ENCODE measurements at places on chromosomes 3 and 15. TPM values are rescaled to one million over a fixed set of nuclear protein-coding genes. Genes with fewer than 3 reads are reported as not detected.

DNA sequence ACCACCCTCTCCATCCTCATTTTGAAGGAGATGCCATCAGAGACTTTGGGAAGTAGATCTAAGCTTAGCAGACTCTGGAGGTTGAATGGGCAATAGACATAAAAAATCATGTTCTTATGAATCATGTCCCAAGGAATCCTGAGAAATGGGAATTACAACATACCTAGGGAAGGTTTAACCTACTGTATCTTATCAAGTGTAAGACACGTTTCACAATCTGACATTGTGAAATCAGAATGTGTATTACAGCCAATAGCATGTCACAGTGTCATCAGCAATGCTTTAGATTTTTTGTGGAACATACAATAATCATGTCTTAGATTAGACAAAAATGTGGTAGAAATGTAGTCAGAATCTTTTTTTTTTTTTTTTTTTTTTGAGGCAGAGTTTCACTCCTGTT, 332.4 kb upstream of the TLE3 start:
- H3K4me3 ChIP-seq, result no peak overlapping the region
- H3K27me3 ChIP-seq, result peaks cover 40% of the 10 kb centered on the region
- peak; percentile 12 for DNase-seq
- no peaks in the 10 kb centered on the region for H3K36me3 ChIP-seq
- peaks cover 7% of the 10 kb centered on the region for H3K4me1 ChIP-seq
- no peak overlapping the region for H3K27ac ChIP-seq

FSTL1 gene
- total RNA-seq, result 1,855 TPM

GRCh38 chr3:169953462-169954141, 13.0 kb upstream of the SEC62 start:
- peak; percentile 61 for DNase-seq
- H3K36me3 ChIP-seq, result 0 out of 2 replicates have a peak, but pooled peaks cover 5% of the 10 kb centered on the region

- H3K4me3 ChIP-seq, result no peak overlapping the region
- H3K27ac ChIP-seq, result no peak overlapping the region
- DNase-seq, result no peak
- H3K36me3 ChIP-seq, result 0 out of 2 replicates have a peak, but pooled peaks cover 5% of the 10 kb centered on the region
These were observed 15.3 kb upstream of the STRIT1 start for GRCh38 chr3:155308831-155309230.

GRCh38 chr3:36937492-36937891, 7.4 kb downstream of the TRANK1 start:
- H3K36me3 ChIP-seq, result no peaks in the 10 kb centered on the region
- H3K4me3 ChIP-seq, result no peak overlapping the region
- no peak overlapping the region for H3K27ac ChIP-seq
- H3K4me1 ChIP-seq, result peaks cover 18% of the 10 kb centered on the region
- H3K27me3 ChIP-seq, result peaks cover 5% of the 10 kb centered on the region

DNA sequence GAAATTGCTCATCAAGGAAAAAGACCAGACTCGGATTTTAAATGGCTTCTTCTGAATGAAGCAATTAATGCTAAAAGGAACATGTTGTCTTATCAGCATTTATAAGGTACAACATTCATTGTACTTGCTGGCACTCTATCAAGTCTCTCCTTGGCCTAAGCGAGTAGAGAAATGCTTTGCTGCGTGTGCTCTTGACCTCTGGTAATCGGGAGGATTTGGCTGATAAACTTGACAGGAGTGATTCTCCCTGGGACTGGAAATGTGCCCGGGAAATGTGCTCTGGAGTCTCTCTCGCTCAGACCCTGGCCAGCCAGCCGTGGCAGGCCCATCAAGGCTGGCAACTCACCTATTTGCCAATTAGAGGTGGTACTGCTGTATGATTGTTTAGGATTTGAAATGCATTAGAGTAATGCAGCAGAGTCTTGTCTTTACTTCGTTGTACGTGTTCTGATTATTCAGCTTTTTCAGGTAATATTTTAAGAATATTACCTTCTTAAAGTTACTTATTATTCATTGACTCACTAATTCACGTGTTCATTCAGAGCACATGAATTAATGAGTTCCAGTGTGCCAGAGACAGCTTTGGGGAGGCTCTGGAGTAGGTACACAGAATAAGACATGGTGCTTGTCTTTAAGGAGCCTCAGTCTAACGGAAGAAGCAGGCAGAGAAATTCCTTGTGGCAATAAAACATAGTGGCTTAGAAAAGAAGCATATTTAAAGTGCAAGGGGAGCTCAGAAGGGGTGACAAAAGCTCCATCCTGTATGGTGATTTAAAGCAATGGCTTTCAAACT, 48.0 kb upstream of the TPRG1 start:
- DNase-seq, result no peak
- H3K4me1 ChIP-seq, result no peaks in the 10 kb centered on the region
- H3K36me3 ChIP-seq, result no peaks in the 10 kb centered on the region
- no peak overlapping the region for H3K27ac ChIP-seq
- no peak overlapping the region for H3K4me3 ChIP-seq
- peaks cover 13% of the 10 kb centered on the region for H3K27me3 ChIP-seq

- H3K27ac ChIP-seq, result no peak overlapping the region
- no peak overlapping the region for H3K4me3 ChIP-seq
- DNase-seq, result peak; percentile 39
- H3K36me3 ChIP-seq, result no peaks in the 10 kb centered on the region
These were observed 459.4 kb downstream of the GBE1 start for GRCh38 chr3:81302045-81302444.

CD96 gene
- total RNA-seq, result not detected

C2CD4A gene
- total RNA-seq, result not detected

- no peak for DNase-seq
- H3K4me1 ChIP-seq, result no peaks in the 10 kb centered on the region
- no peak overlapping the region for H3K27ac ChIP-seq
- no peak overlapping the region for H3K4me3 ChIP-seq
- peaks cover 8% of the 10 kb centered on the region for H3K27me3 ChIP-seq
- H3K36me3 ChIP-seq, result no peaks in the 10 kb centered on the region
These were observed 75.9 kb downstream of the SCN5A start for GRCh38 chr3:38573556-38573955.

DNA sequence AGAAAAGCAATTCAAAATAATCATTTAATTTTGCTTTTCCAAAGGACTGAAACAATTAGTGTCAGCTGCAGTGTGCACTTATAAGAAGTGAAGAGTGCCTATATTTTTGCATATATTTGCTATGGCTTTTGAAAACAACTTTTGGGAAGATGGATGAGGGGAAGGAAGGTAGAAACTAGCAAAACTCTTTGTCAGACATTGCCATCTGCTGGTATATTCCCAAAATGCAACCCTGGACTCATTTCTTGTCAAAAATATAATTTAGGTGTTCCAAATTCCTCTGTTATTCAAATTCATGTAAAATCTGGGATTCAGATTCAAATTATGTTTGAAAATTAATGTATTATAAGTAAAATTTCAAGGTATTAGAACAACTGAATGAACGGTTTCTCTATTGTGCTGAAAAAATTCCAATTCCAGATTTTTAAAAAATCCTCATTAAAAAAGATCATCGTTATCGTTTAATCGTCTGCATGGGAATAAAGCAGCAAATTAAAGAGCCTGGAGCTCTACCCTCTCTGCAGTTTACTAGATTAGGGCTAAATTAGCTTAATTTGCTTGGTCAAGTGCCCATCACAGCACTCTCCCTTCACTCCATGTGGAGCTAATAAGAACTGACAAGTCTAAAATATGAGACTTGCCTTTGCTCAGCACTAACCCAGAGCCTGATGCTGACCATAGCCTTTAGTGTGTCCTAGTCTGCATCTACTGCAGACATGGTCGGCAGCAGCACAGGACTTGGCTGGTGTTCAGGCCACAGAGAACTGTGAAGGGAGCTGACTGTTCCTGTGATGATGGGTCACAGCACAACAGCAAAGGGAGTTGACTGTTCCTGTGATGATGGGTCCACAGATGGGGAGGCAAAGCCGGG, 67.9 kb upstream of the MITF start:
- no peaks in the 10 kb centered on the region for H3K36me3 ChIP-seq
- no peak overlapping the region for H3K4me3 ChIP-seq
- peak; percentile 28 for DNase-seq

- peaks cover 41% of the 10 kb centered on the region for H3K4me1 ChIP-seq
- H3K4me3 ChIP-seq, result peak overlapping the region; percentile 96
- H3K27me3 ChIP-seq, result no peaks in the 10 kb centered on the region
- no peak for DNase-seq
- H3K27ac ChIP-seq, result peak overlapping the region; percentile 82
These were observed 550 bp downstream of the CLN6 start for GRCh38 chr15:68228971-68229385.

DNA sequence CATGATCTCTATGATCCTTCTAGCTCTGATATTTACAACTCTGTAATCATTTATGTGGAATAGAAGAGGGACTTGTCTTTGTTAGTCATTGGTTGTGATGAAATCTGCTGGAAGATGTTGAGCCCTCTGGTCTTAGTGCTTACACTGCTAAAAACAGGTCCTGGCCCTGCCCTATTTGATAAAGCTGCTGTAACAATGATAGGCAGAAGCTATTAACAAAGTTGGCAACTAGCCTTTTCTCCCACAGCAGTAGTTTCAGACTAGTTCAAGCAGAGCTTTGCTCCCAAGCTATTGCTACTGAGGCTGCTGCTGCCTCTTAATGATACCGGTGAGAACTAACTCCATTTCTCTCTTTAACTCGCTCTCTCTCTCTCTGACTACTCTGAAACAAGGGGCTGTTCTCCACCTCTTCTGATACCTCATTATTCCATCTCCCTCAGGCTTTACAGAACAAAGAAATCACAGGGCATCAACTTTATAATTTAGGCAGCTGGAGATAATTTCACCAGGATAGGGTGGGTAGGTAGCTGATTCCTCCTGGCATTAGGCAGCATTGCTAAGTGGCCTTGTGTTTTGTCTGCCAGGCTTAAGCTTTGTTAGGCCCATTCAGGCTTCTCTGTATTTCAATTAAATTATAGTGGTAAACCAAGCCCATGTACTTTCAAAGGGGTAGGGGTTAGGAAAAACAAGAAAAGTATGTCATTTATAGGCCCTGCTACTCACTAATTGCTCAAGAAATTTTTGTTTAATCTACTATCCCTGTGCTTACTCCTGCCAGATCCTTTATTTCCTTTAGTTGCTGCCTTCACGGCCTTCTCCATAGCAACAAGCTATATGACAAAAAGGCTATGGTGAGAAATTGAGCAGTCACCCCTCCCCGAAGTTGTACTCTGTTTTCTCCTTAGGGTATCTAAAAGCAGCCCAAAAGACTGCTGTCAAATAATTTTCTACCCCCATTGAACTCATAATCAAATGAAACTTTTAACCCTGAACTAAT, 139.6 kb downstream of the RBPMS2 start:
- H3K36me3 ChIP-seq, result peaks cover 26% of the 10 kb centered on the region
- H3K4me3 ChIP-seq, result no peak overlapping the region
- H3K27ac ChIP-seq, result peak overlapping the region; percentile 47

DNA sequence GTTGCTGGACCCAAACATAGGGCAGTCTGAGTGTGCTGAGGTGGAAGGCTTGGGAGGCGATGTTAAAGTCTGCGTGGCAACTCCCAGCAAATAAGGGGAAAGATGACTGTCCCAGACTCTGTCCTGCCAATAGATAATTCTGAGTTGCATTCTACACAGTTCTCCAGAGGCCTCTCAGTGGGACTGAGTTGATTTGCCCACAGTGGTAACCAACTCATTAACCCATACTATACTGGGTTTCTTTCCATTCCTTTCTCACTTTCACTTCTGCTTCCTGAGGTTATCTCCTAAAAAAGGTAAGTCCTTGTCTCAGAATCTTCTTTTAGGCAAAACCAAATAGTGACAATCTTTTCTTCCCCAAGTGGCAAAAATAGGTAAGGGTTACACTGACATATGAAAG, 549.9 kb upstream of the DPPA4 start:
- no peak overlapping the region for H3K27ac ChIP-seq
- H3K4me1 ChIP-seq, result no peaks in the 10 kb centered on the region
- DNase-seq, result no peak
- H3K36me3 ChIP-seq, result no peaks in the 10 kb centered on the region

PLA2G4D gene
- total RNA-seq, result not detected
